ENCODE measurements at places on chromosomes 6 and 20. TPM values are rescaled to one million over a fixed set of nuclear protein-coding genes. Genes with fewer than 3 reads are reported as not detected.

- H3K27ac ChIP-seq = peak overlapping the region; percentile 97
- no peaks in the 10 kb centered on the region for H3K27me3 ChIP-seq
- peaks cover 20% of the 10 kb centered on the region for H3K4me1 ChIP-seq
- peak overlapping the region; percentile 84 for H3K4me3 ChIP-seq
- DNase-seq = peak; percentile 63
- peaks cover 18% of the 10 kb centered on the region for H3K36me3 ChIP-seq
Measured at GRCh38 chr6:34235307-34236130, 1.2 kb upstream of the HMGA1 start.

BTNL2 gene
- not detected for polyA plus RNA-seq

GRCh38 chr20:49692941-49693340, 20.7 kb downstream of the B4GALT5 start:
- no peak overlapping the region for H3K27ac ChIP-seq
- H3K4me1 ChIP-seq = peaks cover 15% of the 10 kb centered on the region
- no peak for DNase-seq
- no peak overlapping the region for H3K4me3 ChIP-seq

SGK2 gene
- polyA plus RNA-seq = 1.2 TPM

GRCh38 chr20:56200456-56200855, 48.1 kb upstream of the MC3R start:
- H3K27me3 ChIP-seq = no peaks in the 10 kb centered on the region
- H3K4me3 ChIP-seq = no peak overlapping the region
- no peak for DNase-seq
- no peak overlapping the region for H3K27ac ChIP-seq
- no peaks in the 10 kb centered on the region for H3K4me1 ChIP-seq
- no peaks in the 10 kb centered on the region for H3K36me3 ChIP-seq

- H3K36me3 ChIP-seq = no peaks in the 10 kb centered on the region
- H3K27me3 ChIP-seq = no peaks in the 10 kb centered on the region
- DNase-seq = no peak
- no peaks in the 10 kb centered on the region for H3K4me1 ChIP-seq
- H3K4me3 ChIP-seq = no peak overlapping the region
- H3K27ac ChIP-seq = no peak overlapping the region
Measured at GRCh38 chr6:72287801-72288200, 334.1 kb upstream of the KCNQ5 start.
